ENCODE measurements at places on chromosomes 2 and 18.

GRCh38 chr2:193895226-193895625 lies 1700.5 kb upstream of the TMEFF2 start:
- peak; percentile 4 for DNase-seq

DNA sequence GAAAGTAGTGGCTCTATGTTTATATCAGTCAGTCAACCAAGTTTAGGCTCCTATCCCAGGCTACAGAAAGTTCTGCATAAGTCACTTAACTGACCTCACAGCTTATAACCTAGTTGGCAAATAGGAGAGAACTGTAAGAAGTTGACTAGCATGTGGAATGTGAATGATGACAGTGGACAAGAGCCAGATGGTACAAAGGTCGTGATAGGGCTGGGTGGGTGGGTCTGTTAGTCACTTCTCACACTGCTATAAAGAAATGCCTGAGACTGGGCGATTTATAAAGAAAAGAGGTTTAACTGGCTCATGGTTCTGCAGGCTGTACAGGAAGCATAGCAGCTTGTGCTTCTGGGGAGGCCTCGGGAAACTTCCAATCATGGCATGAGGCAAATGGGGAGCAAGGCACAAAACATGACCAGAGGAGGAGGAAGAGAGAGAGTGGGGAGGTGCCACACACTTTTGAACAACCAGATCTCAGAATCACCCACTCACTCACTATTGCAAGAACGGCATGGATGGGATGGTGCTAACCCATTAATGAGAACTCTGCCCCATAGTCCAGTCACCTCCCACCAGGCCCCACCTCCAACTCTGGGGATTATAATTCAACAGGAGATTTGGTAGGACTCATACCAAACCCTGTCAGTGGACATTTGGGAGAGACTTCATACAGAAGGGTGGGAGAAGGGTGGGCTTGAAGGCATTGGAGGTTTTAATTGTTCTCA lies 68.8 kb downstream of the LTBP1 start:
- DNase-seq, result peak; percentile 65

DNA sequence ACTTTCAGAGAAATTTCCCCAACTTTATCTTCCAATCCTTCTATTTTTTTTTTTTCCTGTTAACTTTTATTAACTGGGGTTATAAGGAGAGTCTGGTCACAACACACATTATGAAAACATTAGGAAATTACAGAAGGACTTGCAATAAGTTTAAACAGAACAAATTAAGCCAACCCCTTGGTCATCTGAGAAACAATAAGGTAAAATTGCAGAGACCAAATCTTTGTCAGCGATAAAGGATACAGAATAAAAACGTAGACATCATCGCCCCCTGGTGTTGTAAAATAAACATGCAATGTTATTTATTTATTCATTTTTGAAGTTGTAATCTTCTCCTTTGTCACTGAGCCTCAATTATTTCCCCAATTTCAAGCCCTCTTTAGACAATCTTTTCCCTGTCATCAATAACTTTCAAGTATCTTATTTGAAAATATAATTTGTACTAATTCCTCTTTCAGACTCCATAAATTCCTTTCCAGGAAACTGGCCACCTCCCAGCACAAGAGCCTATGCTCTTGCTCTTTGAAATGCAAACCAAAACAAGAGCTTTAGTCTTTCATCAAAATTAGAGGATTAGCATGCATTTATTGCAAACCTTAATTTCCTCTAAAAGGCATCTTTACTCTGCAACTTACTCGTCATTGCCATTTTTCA lies 19.5 kb downstream of the G6PC2 start:
- peak; percentile 58 for DNase-seq

DNA sequence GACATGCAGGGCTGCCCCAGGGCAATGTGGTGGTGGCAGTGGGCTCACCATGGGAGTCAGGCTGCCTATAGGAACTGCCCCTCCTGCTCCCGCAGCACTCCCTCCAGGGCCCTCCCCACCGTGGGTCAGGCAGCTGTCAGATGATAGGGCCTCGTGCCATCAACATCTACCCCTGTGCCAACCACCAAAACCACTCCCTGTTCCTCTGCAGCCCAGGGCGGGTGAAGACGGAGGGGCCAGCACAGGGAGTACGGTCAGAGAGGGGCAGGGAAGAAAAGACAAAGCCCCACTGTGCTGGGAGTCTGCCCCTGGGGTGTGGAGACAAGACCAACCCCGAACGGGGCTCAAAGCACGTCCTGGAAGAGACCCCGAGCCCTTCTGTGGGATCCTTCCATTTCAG lies 97.4 kb downstream of the TNS1 start:
- no peak for DNase-seq

- DNase-seq, result no peak
Observed at GRCh38 chr2:96252526-96252925, 13.3 kb downstream of the TMEM127 start.

Data from hepatocyte (in vitro differentiated cells).